ENCODE measurements at places on chromosomes 3 and 15. TPM values are rescaled to one million over a fixed set of nuclear protein-coding genes. Genes with fewer than 3 reads are reported as not detected.

DNA sequence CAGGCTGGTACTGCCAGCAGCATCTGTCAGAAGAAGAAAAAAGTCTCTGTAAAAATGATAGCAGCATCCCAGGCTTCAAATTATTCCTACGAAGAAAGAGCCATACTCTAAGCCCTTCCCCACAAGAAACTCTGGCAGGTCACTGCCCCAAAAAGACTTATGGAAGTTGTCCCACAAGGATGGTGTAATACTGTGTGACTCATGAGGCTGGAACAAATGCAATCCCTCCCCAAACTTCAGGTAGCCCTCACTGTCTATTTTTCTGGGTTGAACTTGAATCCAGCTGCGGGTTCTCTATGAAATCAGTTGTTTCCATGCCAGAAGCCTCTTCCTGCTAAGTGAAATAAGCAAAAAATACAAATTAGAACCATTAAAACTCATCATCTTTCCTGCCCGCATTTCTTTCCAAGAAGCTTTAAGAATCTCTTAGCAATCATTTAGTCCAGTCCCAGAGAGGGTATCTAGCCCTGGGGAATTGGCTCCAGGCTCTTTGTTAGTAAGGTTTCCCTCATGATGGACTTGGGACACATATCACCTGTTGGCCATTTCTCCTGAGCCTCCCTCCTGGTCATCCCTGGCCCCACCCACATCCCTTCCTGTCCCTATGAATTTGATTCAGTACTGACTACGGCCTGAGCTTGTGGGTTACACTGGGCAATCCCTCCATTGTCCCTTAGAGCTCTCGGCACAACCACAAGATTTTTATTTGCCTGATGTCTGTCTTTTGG lies 51.7 kb downstream of the FAM174B start:
- peaks cover 9% of the 10 kb centered on the region for H3K4me1 ChIP-seq
- DNase-seq = no peak
- H3K27ac ChIP-seq = no peak overlapping the region

DNA sequence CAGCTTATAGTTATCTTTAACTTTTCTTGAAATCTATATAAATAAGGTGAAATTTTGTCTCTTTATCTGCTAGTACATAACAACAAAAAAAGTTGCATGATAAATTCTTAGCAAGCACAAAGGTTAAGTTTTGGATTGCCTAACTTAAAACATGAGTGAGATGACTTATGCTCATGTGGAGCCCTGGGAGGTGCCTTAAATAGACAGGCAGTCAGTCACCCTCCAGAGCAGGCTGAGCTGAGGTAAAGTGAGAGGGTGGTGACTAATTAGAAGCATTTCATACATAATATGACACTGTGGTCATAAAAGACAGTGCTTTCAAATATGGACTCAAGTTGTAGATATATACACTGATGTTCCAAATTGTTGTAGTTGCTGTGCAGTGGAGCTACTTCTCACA lies 14.6 kb upstream of the MME start:
- H3K36me3 ChIP-seq = no peaks in the 10 kb centered on the region
- no peaks in the 10 kb centered on the region for H3K4me1 ChIP-seq
- no peak overlapping the region for H3K27ac ChIP-seq
- DNase-seq = no peak

- no peak for DNase-seq
- H3K27ac ChIP-seq = no peak overlapping the region
- H3K4me3 ChIP-seq = no peak overlapping the region
- H3K4me1 ChIP-seq = no peaks in the 10 kb centered on the region
Measured at GRCh38 chr3:186281176-186281575, 80.9 kb downstream of the DGKG start.

GRCh38 chr3:119289404-119289770 lies 4.8 kb upstream of the ARHGAP31 start:
- no peak for DNase-seq
- peaks cover 12% of the 10 kb centered on the region for H3K36me3 ChIP-seq
- no peak overlapping the region for H3K4me3 ChIP-seq

Gene THBS1
- total RNA-seq = 1.1 TPM

DNA sequence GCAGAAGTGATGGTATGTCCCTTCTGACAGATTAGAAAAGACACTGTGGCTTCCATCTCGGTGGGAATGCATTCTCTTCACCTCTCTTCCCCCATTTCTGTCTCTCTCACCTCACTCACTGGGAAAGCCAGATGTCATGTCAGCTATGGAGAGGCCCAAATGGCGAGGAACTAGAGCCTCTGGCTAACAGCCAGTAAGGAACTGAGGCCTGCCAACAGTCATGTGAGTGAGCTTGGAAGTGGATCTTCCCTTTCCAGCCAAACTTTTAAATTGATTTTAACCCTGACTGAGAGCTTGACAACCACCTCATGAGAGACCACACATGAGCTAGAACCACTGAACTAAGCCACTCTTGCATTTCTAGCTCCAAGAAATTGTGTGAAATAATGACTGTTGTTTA lies 35.2 kb upstream of the CDAN1 start:
- H3K27ac ChIP-seq = no peak overlapping the region
- no peaks in the 10 kb centered on the region for H3K27me3 ChIP-seq
- DNase-seq = no peak

Gene FEZF2
- total RNA-seq = not detected

DNA sequence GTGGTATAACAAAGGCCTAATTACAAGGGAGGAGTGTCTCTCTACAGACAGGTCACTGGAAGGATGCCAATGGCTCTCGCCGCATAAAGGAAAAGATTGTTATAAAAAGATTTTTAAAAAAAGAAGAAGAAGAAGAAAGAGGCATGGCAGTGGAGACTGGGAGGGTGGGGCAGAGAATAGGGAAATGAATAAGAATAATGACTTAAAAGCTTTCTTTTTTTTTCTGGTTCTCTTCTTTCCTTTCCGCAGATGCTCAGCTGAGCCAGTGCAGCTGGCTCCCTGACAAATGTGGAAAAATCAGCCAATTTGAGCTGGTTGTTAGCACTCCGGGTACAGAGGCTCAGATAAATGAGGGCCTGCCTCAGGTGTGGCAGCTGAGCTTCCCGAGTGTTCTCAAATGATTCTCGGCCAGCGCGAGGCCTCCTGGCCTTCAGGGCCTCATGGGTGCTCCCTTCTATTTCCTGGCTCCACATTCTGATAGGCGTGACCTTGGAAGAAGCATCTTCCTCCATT lies 234.1 kb downstream of the RORA start:
- no peak overlapping the region for H3K4me3 ChIP-seq
- H3K27me3 ChIP-seq = no peaks in the 10 kb centered on the region
- H3K27ac ChIP-seq = no peak overlapping the region
- no peaks in the 10 kb centered on the region for H3K4me1 ChIP-seq
- DNase-seq = no peak
- H3K36me3 ChIP-seq = no peaks in the 10 kb centered on the region

- peaks cover 16% of the 10 kb centered on the region for H3K36me3 ChIP-seq
- peaks cover 10% of the 10 kb centered on the region for H3K4me1 ChIP-seq
- H3K27me3 ChIP-seq = no peaks in the 10 kb centered on the region
- no peak for DNase-seq
- H3K4me3 ChIP-seq = no peak overlapping the region
Measured at GRCh38 chr3:56835650-56836227, 34.0 kb upstream of the ARHGEF3 start.

- no peaks in the 10 kb centered on the region for H3K27me3 ChIP-seq
- peaks cover 4% of the 10 kb centered on the region for H3K36me3 ChIP-seq
- no peak for DNase-seq
- no peak overlapping the region for H3K4me3 ChIP-seq
- peaks cover 36% of the 10 kb centered on the region for H3K4me1 ChIP-seq
- no peak overlapping the region for H3K27ac ChIP-seq
Measured at GRCh38 chr3:58041182-58041825, 33.1 kb downstream of the FLNB start.

Gene SLC28A1
- total RNA-seq = not detected

Gene BTLA
- total RNA-seq = 47.5 TPM

Gene BHLHE40
- 105 TPM for total RNA-seq

Measured in activated CD4-positive, alpha-beta T cell treated with anti-CD3 and anti-CD28 coated beads, Interleukin-2, amount 10 ng/mL, durations not matched to agents 7 days and 5 days (primary cell).